ENCODE measurements at places on chromosomes 11 and 22. TPM values are rescaled to one million over a fixed set of nuclear protein-coding genes. Genes with fewer than 3 reads are reported as not detected.

The PRCP gene
- 50.0 TPM for total RNA-seq

The MS4A14 gene
- total RNA-seq, result 10.8 TPM

The FOSL1 gene
- total RNA-seq, result 13.6 TPM

The SCGB2A2 gene
- not detected for total RNA-seq

- DNase-seq, result no peak
Observed at GRCh38 chr11:113487622-113488021, 12.4 kb upstream of the DRD2 start.

DNA sequence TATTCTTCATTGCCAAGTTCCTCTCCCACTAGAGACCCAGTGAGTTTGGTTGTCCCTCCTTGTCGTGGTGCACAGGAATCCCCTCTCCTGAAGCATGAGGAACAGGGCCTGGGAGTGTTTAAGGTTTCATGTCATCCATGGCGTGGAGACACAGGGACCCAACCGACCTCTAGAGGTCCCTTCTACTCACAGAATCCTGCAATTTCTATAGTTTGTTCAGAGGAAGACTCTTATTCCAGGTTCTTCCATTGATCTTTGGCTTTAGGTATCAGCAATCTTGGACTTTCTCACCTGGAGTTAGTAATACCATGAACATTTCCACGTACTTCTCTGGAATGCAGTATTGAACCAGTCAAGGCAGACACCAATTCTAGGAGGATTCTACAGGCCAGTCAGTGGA, 548.2 kb downstream of the NTM start:
- no peak for DNase-seq

DNA sequence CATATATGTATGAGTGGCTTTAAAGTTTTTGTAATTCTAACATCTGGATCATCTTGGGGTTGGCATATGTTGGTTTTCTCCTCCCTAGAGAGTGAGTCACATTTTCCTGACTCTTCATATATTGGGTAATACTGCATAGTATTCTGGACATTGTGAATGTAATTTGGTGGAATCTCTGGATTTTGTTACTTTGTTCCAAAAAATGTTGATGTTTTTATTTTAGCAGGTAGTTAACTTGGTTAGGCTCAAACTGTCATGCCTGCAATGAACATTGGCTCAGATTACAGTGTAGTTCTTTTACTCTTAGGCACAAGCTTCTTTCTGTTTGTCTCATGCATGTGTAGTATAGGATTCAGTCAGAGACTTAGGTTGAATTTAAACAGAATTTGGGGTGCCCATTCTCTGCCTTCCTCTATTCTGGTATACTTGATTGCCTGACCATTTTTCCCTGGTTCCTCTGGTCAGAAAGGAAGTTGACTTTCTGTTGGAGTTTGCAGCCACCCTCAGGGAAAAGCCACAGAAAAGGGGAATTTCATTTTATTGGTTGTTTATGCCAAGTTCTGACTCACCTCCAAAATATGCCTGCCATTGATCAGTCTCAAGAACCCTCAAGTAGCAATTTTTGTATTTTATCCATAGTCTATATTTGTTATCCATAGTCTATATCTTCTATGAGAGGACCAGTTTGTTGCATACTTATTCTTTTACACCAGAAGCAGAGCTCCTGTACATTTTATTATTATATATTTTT, 151.7 kb downstream of the UVRAG start:
- no peak for DNase-seq

DNA sequence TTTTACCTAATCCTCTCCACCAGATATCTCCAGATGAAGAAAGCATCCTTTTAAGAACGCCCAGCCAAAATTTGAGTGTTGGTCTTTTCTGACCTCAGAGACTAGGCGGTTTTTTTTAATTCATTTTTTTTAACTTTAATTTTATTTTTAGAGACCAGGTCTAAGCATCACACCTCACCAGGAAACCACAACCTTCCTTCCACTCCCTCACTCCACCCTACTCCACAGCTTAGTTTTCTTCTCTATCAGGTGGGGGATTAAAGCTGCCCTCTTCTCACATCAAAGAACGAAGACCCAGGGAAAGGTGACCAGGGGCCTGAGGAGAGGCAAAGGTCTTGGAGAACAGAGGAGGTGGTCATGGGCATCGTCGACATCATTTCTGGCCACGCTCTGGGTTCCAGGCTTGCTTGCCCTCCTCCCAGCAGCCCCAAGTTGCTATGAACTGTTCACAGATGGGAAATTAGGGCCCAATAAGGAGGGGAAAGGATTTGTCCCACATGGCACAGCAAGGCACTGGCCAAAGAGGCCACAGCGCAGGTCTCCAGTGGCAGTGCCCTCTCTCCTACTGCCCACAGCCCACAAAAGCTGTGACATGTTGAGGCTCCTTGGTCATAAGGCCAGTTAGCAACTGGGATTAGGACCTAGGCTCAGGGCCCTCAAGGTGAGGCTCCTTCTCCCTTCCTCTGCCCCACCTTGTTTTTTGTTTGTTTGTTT, 1.4 kb upstream of the PEX16 start:
- DNase-seq, result no peak

DNA sequence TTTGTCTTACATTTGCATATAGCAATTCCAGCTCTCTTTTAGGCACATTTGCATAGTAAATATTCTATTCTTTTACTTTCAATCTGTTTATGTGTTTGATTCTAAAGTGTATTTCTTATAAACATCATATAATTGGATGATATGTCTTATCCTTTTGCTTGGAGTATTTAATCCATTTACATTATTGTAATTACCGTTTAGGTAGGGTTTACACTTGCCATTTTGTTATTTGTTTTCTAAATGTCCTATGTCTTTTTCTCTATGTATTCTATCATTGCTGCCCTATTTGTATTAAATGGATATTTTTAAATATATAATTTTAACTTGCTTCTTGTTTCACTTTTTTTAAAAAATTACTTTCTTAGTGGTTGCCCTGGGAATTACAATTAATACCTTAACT, 22.8 kb upstream of the ACCSL start:
- DNase-seq, result no peak

- peak; percentile 70 for DNase-seq
Observed at GRCh38 chr11:128908391-128909246, 17.5 kb downstream of the KCNJ5 start.

DNA sequence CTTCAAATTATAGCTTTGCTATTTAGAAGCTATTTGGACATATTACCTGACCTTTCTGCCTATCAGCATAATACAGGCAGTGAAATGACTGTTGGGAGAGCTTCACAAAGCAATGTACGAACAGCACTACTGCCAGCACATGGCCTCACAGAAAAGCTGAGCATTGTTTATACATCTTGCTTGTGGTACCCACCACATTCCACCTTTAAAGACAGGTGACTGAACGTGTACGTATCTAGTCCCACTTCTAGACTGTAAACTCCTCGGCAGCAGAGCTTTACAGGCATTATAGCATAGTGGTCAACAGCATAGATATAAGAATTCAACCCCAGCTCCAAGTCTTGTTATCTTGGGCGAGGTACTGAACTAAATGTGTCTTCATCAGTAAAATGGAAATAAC, 1.6 kb downstream of the JOSD1 start:
- no peak for DNase-seq

DNA sequence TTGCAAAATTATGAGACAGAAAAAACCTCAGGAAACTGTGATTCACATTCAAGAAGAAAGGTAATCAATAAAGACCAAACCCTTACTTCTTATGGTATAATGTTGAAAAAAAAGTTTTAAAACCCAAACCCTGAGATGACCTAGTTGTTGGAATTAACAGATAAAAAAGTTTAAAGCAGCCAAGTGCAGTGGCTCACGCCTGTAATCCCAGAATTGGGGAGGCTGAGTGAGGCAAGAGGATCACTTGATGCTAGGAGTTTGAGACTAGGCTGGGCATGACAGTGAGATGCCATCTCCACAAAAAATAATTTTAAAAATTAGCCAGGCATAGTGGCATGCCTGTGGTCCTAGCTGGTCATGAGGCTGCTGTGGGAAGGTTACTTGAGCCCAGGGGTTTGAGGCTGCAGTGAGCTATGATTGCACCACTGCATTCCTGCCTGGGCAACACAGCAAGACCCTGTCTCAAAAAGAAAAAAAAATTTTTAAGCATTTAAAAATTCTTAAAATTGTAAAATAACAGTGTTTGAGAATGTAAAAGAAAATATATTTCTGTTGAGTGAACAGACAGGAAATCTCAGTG, 85.1 kb downstream of the EFCAB6 start:
- DNase-seq, result no peak

DNA sequence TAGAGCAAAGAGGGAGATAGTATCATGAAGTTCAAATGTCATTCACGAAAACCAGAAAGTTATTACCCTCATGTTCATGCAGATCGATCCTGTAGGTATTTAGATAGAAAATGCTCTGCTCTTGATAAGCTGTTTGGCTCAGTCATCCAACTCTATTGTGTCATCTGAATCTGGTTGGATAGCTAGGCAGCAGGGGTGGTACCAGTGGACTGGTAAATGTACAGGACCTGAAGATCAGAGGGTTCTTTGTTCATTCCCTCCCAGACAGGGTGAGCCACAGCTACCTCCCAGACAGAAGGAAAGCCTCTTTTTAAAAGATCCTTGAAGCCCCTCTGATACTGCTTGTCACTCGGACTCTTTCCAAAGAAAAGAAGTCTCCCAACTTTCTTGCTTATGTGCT, 29.8 kb upstream of the DRD2 start:
- no peak for DNase-seq

- no peak for DNase-seq
Observed at GRCh38 chr11:118530180-118530682, 761 bp upstream of the TMEM25 start.

DNA sequence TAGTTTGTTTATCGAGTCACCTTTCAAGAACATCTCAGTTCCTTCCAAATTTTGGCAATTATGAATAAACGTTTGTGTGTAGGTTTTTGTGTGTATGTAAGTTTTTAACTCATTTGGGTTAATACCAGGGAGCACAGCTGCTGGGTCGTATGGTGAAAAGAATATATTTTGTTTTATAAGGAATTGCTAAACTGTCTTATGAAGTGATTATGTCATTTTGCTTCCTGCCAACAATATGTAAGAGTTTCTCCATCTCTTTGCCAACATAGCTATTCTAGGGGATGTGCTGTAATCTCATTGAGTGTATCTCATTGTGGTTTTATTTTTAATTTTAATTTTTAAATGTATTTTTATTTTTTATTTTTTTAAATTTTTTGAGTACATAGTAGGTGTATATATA, 27.3 kb downstream of the BCL2L13 start:
- DNase-seq, result no peak

DNA sequence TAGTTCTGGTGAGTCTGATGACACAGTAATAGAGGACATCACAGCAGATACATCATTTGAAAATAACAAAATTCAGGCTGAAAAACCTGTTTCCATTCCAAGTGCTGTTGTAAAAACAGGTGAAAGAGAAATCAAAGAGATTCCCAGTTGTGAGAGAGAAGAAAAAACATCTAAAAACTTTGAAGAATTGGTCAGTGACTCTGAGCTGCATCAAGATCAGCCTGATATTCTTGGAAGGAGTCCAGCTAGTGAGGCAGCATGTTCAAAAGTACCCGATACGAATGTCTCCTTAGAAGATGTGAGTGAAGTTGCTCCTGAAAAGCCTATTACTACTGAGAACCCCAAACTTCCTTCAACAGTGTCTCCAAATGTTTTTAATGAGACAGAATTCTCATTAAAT, 38.7 kb downstream of the RTN3 start:
- DNase-seq, result no peak

GRCh38 chr11:65432686-65433582, 10.3 kb downstream of the NEAT1 start:
- DNase-seq, result no peak

GRCh38 chr11:115776916-115777315, 272.7 kb upstream of the CADM1 start:
- DNase-seq, result no peak

DNA sequence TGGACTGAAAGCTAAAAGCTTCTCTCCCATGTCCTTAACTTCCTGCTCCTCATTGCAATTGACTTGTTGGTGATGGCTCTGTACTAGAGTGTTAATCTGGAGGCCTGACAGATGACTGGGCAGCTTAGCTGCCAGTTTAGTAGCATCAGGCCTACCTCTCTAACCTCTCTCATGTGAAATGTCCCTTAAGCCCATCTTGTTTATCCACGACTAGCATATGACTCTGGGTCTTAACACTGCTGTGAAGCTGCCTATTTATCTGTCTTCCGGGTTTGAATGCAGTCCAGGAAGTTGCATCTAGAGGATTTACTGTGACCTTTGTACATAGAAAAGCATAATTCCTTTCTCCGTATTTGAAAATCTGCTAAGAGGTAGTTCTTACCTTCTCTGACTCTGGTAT, 85.3 kb upstream of the HORMAD2 start:
- DNase-seq, result no peak

DNA sequence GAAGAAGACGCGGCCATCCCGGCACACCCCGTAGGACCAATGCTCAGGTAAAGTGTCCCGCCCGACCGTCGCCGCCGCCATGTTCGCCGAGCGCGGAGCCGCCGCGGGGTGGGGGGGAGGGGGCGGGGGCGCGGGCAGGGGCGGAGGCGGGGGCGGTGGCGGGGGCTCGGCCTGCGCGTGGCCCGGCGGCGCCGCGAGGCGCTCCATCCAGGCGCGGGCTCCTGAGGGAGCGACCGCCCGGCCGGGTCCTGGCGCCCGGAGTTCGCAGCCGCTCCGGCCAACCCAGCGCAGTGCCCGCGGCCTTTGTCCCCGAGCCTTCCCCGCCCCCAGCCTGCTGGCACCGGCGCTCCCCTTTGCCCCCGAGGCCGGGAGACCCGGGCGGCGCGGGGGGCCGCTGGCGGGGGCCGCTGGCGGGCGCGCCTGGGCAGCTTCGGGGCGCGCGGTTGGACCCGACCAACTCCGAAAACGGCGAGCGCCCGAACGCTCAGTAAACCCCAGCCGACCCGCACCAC, at the start of gene PLEKHA7:
Gene PLEKHA7, minus strand, starts transcription at position 94 of the 512 bp plus-strand sequence. Its CDS starts 13 bp downstream, at position 81.
- DNase-seq, result no peak

DNA sequence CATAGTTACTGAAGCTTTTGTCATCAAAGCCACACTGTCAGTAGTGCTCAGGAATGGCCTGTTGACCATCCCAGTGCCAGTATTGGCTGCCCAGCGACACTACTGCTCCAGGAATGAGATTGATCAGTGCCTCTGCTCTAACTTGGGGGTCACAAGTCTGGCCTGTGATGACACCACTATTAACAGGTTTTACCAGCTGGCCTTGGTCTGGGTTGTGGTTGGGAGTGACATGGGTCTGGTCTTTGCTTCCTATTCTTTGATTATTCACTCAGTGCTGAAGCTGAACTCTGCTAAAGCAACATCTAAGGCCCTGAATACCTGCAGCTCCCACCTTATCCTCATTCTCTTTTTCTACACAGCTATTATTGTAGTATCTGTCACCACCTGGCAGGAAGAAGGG, 21.5 kb downstream of the OR56B4 start:
- no peak for DNase-seq

DNA sequence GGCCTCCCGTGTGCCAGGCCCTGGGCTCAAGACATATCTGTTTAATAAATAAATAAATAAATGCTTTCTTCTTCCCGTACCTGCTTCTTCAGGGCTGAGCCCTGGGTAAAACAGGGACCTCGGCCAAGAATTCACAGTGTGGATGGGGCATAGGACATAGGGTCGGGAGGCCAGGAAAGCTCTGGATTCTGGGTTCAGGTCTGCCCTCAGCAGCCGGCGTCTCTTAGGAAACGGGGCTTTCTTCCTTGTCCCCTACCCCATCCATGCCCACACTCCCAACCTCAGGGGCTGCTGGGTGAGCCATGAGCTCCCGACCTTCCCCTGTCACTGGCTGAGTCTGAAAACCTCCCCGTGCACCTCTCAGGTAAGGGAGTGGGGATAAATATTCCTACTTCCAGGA, 55.7 kb upstream of the ALX4 start:
- DNase-seq, result no peak
